SW 1271 (cell line): ENCODE measurements at places on chromosomes 5 and 9.

GRCh38 chr5:16128944-16129343, 50.6 kb downstream of the MARCHF11 start:
- DNase-seq = no peak

- peak; percentile 34 for DNase-seq
Measured at GRCh38 chr5:169696621-169697510, 59.8 kb downstream of the DOCK2 start.

DNA sequence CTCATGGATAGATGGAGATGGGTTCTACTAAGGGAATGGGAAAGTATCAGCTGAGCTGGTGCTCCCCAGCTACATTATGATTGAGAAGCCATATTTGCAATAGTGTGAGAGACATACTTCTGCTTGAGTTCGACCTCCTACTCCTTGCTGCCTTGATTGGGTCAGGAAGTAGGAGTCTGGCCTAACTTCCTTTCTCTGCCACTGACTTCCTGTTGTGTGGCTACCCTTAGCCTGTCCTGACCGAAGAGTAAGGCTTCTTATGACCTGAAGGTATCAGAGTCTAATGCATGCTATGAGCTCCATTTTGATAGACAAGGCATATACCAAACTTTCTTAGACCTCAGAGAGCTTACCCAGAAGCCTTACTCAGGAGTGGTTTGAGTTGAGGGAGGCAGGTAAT, 53.9 kb downstream of the OSTF1 start:
- no peak for DNase-seq

DNA sequence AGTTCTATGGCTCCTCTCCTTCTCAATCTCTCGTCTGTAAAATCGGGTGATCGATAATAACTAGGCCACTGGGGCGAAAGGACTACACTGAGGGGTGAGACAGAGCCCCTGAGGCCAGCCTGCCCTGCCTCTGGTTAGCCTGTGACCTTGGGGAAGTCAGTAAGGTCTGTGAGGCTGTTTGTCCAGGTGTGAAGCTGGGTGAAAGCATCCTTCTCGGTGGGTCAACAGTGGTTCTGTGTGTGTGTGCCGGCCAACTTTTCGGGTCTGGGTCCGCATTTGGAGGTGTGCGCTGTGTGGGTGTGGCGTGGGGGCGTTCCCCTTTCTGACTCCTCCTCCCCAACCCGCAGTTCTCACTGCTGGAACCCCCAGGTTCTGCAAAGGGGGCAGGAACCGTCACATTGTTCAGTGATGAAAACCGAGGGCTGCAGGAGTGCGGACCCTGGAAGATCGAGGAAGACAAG, 5.0 kb upstream of the RNF44 start:
- DNase-seq = no peak

DNA sequence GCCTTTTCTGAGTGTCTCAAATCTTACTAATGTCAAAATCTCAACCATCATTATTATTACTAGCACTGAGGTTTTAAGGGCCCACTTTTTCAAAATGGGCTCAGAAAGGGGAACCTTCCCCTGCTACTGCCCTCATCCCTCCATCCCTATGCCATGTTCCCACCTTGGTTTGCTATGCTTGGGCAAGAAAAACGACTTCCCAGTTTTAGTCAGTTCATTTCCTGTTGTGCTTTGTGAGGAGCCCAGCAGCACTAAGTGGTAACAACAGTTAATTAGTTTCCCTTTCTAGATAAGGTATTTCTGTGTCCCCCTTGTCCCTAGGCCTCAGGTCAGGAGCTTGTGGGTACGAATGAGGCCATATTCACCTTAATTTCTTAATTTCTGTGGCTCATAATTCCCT, 595.2 kb downstream of the RAB3C start:
- no peak for DNase-seq

DNA sequence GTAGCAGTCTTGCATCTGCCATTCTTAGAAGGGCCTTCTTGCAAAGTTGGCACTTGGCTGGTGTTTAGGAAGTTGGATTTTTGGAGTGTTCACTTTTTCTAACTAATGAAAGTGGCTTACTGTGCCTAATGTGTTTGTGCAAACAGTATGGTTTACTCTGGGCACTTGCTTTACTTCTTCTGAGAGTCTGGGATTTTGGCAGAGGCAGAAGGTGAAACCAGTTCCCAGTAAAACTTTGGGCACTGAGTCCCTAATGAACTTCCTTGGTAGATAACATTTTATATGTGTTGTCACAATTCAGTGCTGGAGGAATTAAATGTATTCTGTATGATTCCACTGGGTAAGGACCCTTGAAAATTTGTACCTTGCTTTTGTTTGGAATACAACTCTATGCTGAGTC, 155.7 kb downstream of the FAM170A start:
- DNase-seq = no peak

- peak; percentile 92 for DNase-seq
Measured at GRCh38 chr9:98056269-98057137, at the start of gene NANS. Gene NANS (plus strand): TSS chr9:98056732. CDS start chr9:98056809, 77 bp downstream.

- DNase-seq = no peak
Measured at GRCh38 chr5:107551088-107551487, 119.6 kb downstream of the EFNA5 start.

GRCh38 chr9:93601063-93601462, 24.7 kb downstream of the PHF2 start:
- no peak for DNase-seq

DNA sequence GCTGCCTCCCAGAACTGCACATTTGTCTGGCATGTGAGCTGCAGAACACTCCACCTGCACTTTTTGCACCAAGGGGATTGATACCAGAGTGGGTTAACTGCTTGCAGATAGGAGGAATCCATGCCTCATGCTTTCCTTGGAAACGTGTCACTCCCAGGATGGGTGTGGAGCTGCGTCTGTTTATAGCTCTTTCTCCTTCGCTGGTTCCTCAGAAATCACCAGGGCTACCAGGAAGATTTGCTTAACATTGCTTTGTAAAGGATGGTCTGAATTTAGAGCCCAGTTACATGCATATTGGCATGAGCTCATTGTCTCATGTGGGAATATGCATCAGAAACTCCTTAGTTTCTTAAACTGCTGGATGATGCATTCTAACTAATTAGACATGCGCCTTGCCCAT, 234.6 kb downstream of the GADD45G start:
- no peak for DNase-seq

DNA sequence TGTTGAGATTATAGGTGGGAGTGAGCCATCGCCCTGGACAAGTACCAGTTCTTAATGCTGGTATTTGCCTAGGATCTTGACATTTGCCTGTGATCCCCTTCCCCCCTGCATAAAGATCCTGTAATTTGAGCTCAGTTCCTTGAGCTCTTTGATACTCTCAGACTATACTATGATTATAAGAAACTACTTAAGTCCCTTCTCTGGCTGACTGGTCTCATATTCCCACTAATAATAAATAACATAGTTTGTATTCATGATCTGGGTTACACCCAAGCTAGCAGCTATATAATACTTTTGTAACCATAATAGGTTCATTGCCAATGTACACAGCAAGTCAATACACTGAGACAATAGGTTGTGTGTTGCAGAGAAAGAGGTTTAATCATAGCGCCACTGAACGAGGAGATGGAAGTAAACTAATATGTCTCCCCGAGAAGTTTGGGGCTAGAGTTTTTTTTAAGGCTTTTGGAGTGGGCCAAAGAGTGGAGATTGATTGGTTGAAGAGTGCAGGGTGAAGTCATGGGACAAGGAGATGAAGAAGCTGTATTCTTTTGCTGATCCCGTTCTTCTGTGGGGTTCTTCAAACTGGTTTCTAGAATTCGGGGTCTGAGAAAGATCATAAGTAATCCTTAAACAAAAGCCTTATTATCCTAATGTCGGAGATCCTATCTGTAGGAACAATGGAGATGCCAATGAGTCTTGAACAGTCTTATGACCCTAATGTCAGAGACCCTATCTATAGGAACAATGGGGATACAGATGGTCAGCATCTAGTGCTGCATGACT, 20.7 kb upstream of the SHOC1 start:
- DNase-seq = no peak

DNA sequence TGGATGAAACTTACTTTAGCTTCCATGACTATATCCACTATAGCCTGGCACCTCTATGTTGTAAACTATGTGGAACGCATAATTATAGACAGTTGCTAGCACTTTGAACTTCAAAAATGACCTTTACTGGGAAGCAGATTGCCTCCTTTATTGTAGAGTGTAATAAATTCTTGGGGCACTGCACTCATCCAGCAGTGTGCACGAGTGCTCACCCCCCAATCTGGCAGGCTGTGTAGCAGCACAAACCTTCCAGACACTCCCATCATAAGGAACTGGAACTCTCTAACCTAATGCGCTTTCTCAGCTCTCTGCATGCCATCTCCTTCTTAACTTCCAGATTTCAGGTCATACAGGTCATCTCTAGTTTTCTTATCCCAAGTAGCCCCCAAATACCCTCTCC, 1.5 kb upstream of the PDE6A start:
- no peak for DNase-seq

- DNase-seq = no peak
Measured at GRCh38 chr5:159819591-159820411, 96.5 kb upstream of the ADRA1B start.

DNA sequence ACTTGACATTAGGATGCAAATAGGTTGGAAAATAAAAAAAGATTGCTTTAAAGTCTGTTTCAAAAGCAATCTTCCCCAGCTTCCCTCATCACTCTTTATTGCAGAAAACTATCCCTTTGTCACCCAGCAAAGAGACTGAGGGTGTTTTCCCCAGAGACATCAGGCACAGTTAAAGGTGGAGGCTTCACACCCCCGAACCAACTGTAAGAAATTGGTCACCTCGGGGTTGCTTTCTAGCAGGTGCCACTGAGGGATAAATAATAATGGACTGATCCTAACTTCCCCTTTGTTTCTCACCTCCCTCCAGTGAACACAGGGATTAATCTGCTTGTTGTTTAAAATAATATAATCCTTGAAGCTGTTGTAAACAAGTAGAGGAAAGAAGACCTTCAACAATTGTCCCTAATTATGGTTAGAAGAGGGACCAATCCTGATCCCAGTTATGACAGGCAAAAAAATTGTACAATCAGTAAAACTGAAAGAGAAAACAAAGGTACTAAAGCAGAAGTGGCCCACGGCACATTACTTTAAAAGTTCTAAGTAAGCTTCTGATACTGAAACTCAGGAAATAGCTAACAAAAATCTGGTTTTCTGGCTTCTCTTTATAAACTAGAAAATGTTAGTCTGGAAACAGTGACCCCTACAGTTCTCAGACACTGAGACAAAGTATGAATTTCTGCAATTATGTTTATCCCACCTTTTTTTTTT, 6.6 kb upstream of the PCSK1 start:
- DNase-seq = no peak

DNA sequence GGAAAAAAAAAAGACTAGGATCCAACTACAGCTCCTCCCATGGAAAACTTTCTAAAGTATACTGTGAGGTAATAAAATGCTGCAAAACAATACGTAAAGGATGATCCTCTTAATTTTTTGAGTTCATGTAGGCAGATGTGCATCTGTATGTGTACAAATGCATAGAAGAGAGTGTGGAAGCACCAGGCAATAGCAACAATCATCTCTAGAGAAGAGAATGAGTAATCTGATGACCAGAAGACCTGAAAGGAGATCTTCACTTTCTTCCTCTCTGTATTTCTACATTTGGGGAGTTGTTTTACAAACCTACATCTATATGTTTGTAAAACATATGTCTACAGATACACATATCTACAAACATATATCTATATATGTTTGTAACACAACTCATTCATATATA, 29.3 kb upstream of the SPDL1 start:
- no peak for DNase-seq
